ENCODE measurements at places on chromosomes 2 and 18. TPM values are rescaled to one million over a fixed set of nuclear protein-coding genes. Genes with fewer than 3 reads are reported as not detected.

- H3K27ac ChIP-seq, result no peak overlapping the region
- H3K4me3 ChIP-seq, result no peak overlapping the region
- no peak for DNase-seq
Measured at GRCh38 chr18:57223144-57223870, 76.4 kb downstream of the BOD1L2 start.

DNA sequence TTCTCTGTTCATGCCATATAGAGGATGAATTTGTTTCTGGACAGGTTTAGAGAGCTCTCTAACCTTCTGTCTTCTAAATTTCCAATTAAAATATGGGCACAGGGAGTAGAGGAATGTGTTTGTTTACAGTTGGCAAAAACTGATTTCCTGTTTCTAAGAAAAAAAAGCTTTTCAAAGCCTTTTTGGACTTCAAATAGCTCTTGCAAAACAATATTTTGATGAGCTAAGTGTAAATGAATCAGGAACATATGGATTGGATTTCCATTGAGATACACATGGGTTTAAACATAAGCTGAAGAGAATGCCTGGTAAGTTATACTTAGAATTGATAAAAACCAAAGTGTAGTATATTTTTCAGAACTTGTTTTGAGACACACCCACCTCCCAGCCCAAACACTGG, 677.5 kb downstream of the NYAP2 start:
- no peak for DNase-seq
- H3K4me3 ChIP-seq, result no peak overlapping the region
- H3K27me3 ChIP-seq, result no peaks in the 10 kb centered on the region

Gene DUSP2
- total RNA-seq, result 74.9 TPM

GRCh38 chr18:2905854-2906703, 59.3 kb downstream of the EMILIN2 start:
- H3K36me3 ChIP-seq, result no peaks in the 10 kb centered on the region
- H3K27ac ChIP-seq, result no peak overlapping the region
- peaks cover 4% of the 10 kb centered on the region for H3K27me3 ChIP-seq
- DNase-seq, result no peak
- peaks cover 4% of the 10 kb centered on the region for H3K4me1 ChIP-seq
- peak overlapping the region; percentile 65 for H3K4me3 ChIP-seq

GRCh38 chr2:84786601-84787000, 94.3 kb downstream of the TRABD2A start:
- no peaks in the 10 kb centered on the region for H3K27me3 ChIP-seq
- H3K4me1 ChIP-seq, result peaks cover 17% of the 10 kb centered on the region
- no peak for DNase-seq
- H3K4me3 ChIP-seq, result no peak overlapping the region

GRCh38 chr2:173238385-173238784, 116.3 kb upstream of the CDCA7 start:
- no peaks in the 10 kb centered on the region for H3K4me1 ChIP-seq
- H3K27ac ChIP-seq, result no peak overlapping the region
- H3K4me3 ChIP-seq, result no peak overlapping the region

Gene CAPN14
- 6.0 TPM for total RNA-seq

Gene COL5A2
- 0.66 TPM for total RNA-seq

Gene GNLY
- total RNA-seq, result 4.3 TPM

Gene RGPD3
- total RNA-seq, result 0.37 TPM

Gene UGT1A3
- not detected for total RNA-seq

Gene UNC80
- total RNA-seq, result not detected

Gene MPP4
- not detected for total RNA-seq

Gene FZD7
- total RNA-seq, result 2.1 TPM

- no peaks in the 10 kb centered on the region for H3K27me3 ChIP-seq
- peaks cover 7% of the 10 kb centered on the region for H3K4me1 ChIP-seq
- peak; percentile 7 for DNase-seq
- H3K36me3 ChIP-seq, result no peaks in the 10 kb centered on the region
- no peak overlapping the region for H3K27ac ChIP-seq
Measured at GRCh38 chr2:33785201-33786106, 186.4 kb upstream of the FAM98A start.

GRCh38 chr2:150522269-150522668, 34.8 kb upstream of the RND3 start:
- no peaks in the 10 kb centered on the region for H3K4me1 ChIP-seq
- no peak overlapping the region for H3K4me3 ChIP-seq
- no peak for DNase-seq
- no peaks in the 10 kb centered on the region for H3K36me3 ChIP-seq

GRCh38 chr2:128344101-128344500, 25.4 kb upstream of the HS6ST1 start:
- no peak overlapping the region for H3K4me3 ChIP-seq
- no peaks in the 10 kb centered on the region for H3K36me3 ChIP-seq
- DNase-seq, result no peak

Gene DES
- total RNA-seq, result not detected

- no peak for DNase-seq
- no peak overlapping the region for H3K4me3 ChIP-seq
- no peaks in the 10 kb centered on the region for H3K27me3 ChIP-seq
- H3K27ac ChIP-seq, result no peak overlapping the region
- H3K36me3 ChIP-seq, result no peaks in the 10 kb centered on the region
Measured at GRCh38 chr2:72937356-72937669, 20.0 kb downstream of the EMX1 start.

Gene CIDEA
- not detected for total RNA-seq

- DNase-seq, result peak; percentile 70
- no peaks in the 10 kb centered on the region for H3K27me3 ChIP-seq
- H3K27ac ChIP-seq, result no peak within 1 kb of the TSS
- H3K4me1 ChIP-seq, result peaks cover 3% of the 10 kb centered on the region
Measured at GRCh38 chr2:27441958-27442919, at the start of gene KRTCAP3. Gene KRTCAP3, plus strand, starts transcription at chr2:27442381. Its CDS starts 32 bp downstream, at chr2:27442413.

Gene MBD5
- 69.7 TPM for total RNA-seq

DNA sequence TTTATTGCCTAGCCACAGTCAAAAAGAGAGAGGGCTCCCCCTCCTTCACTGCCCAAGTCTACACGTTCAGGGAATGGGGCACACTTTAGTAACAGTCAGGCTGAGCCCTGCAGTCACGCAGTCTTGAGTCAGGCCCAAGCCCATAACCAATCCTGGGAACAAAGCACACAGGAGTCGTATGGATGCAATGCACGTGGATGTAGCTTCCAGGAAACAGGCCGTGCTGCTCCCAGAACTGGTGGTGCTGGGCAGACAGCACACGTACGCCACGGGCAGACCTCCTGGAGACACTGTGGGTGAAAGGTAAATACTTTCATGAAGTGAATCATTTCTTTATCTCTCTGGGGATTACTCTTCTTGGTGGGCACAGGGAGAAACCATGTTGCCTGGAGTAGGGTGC, 30.0 kb upstream of the MBP start:
- no peak overlapping the region for H3K27ac ChIP-seq
- peaks cover 2% of the 10 kb centered on the region for H3K27me3 ChIP-seq
- H3K4me1 ChIP-seq, result peaks cover 8% of the 10 kb centered on the region
- no peak overlapping the region for H3K4me3 ChIP-seq

GRCh38 chr2:231527091-231527395, 3.2 kb downstream of the NMUR1 start:
- H3K36me3 ChIP-seq, result no peaks in the 10 kb centered on the region
- H3K27me3 ChIP-seq, result no peaks in the 10 kb centered on the region
- H3K27ac ChIP-seq, result no peak overlapping the region
- peaks cover 14% of the 10 kb centered on the region for H3K4me1 ChIP-seq
- no peak for DNase-seq
- H3K4me3 ChIP-seq, result no peak overlapping the region

Gene ITGA6
- 0.17 TPM for total RNA-seq

GRCh38 chr2:158482594-158482993, 25.8 kb downstream of the PKP4 start:
- H3K4me3 ChIP-seq, result no peak overlapping the region
- no peak for DNase-seq
- no peaks in the 10 kb centered on the region for H3K4me1 ChIP-seq
- no peaks in the 10 kb centered on the region for H3K36me3 ChIP-seq
- H3K27ac ChIP-seq, result no peak overlapping the region
- no peaks in the 10 kb centered on the region for H3K27me3 ChIP-seq

Gene GALR1
- not detected for total RNA-seq

DNA sequence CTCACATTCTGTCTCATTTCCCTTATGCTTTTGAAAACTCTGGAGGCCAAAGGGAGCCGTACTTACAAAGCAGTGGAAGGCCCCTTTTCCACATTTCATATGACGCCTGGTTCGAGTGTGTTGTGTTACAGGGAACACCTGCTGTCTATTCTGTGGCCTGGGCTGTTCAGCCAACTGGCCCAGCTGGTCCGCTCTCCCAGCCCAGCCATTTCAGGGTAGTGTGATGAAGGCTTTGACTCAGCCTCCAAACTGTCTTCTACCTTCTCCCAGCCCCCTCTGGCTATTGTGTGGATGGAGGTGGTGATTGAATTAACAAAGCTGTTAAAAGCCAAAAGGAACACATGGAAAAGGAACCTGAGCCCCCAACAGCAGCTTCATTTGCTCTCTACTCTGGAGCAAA, 233.8 kb downstream of the ICOS start:
- no peaks in the 10 kb centered on the region for H3K4me1 ChIP-seq
- H3K4me3 ChIP-seq, result no peak overlapping the region
- no peak overlapping the region for H3K27ac ChIP-seq
- no peaks in the 10 kb centered on the region for H3K27me3 ChIP-seq
- no peaks in the 10 kb centered on the region for H3K36me3 ChIP-seq
- DNase-seq, result no peak

DNA sequence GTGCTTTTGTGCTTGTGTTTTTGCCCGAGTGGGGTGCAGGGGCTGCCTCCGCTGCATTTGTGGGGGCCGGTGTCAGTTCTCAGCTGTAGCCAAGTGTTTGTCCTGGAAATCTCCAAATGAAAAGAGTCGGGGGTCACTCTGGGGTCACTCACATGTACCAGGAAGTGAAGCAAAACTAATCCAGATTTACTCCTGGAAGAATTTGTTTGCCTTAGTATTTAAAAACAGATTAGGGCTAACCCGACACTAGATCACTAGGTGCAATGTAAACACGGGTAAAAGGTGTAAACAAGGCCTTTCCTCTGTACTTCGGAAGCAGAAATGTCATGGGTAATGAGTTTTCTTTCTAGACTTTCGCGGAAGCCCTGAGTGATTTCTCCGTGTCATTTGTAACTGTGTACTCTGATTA, 50.3 kb downstream of the GBX2 start:
- no peaks in the 10 kb centered on the region for H3K36me3 ChIP-seq
- no peak overlapping the region for H3K27ac ChIP-seq
- DNase-seq, result no peak
- H3K27me3 ChIP-seq, result no peaks in the 10 kb centered on the region
- H3K4me1 ChIP-seq, result no peaks in the 10 kb centered on the region
- no peak overlapping the region for H3K4me3 ChIP-seq

GRCh38 chr2:66862885-66863650, 428.1 kb downstream of the MEIS1 start:
- no peaks in the 10 kb centered on the region for H3K4me1 ChIP-seq
- DNase-seq, result no peak
- no peaks in the 10 kb centered on the region for H3K36me3 ChIP-seq
- H3K27me3 ChIP-seq, result no peaks in the 10 kb centered on the region
- no peak overlapping the region for H3K27ac ChIP-seq

Gene GORASP2
- 50.5 TPM for total RNA-seq

DNA sequence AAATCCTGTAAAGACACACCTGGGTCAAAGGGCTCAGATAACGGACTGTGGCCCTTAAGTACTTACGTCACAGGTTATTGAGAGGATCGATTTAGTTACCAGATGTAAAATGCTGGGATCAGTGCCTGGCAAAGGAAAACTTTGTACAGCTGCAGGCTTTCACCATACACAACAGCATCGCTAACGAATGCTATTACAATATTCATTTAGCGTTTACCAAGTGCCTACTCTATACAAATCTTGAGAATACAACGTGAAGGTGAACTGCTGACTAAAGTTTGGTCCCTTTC, 619 bp upstream of the MSH6 start:
- no peak for DNase-seq
- peak overlapping the region; percentile 86 for H3K4me3 ChIP-seq
- H3K27ac ChIP-seq, result peak overlapping the region; percentile 72
- H3K36me3 ChIP-seq, result no peaks in the 10 kb centered on the region

- no peak overlapping the region for H3K27ac ChIP-seq
- H3K36me3 ChIP-seq, result no peaks in the 10 kb centered on the region
- DNase-seq, result no peak
- H3K4me1 ChIP-seq, result peaks cover 3% of the 10 kb centered on the region
Measured at GRCh38 chr18:74314759-74315463, 728 bp upstream of the C18orf63 start.

GRCh38 chr2:127389778-127390435, 2.1 kb upstream of the MAP3K2 start:
- H3K4me1 ChIP-seq, result peaks cover 48% of the 10 kb centered on the region
- no peaks in the 10 kb centered on the region for H3K36me3 ChIP-seq
- no peaks in the 10 kb centered on the region for H3K27me3 ChIP-seq
- peak overlapping the region; percentile 30 for H3K4me3 ChIP-seq
- DNase-seq, result peak; percentile 84
- peak overlapping the region; percentile 99 for H3K27ac ChIP-seq

- no peak for DNase-seq
- no peaks in the 10 kb centered on the region for H3K36me3 ChIP-seq
- no peaks in the 10 kb centered on the region for H3K27me3 ChIP-seq
- H3K4me1 ChIP-seq, result no peaks in the 10 kb centered on the region
Measured at GRCh38 chr2:59701271-59701994, 852.0 kb downstream of the BCL11A start.

DNA sequence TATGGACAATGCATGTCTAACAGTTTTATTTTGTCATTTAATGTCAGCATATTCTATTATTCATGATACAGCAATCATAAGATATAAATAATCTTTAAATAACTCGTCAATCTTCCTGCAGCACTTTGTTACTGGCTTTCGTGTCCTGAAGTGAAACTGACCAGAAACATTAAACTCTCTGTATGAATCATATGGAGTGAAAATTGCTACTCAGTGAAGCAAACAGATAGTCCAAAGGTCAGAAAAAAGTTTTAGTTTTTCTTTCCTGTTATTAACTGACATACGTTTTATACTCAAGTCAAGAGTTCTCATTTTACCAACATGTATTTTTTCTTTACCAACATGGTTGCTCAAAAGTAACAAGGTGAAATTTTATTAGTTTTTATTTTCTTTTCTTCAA, 106.8 kb upstream of the GALNT5 start:
- no peaks in the 10 kb centered on the region for H3K36me3 ChIP-seq
- no peaks in the 10 kb centered on the region for H3K4me1 ChIP-seq
- H3K4me3 ChIP-seq, result no peak overlapping the region
- no peak for DNase-seq
- no peak overlapping the region for H3K27ac ChIP-seq

- H3K4me1 ChIP-seq, result no peaks in the 10 kb centered on the region
- H3K27me3 ChIP-seq, result no peaks in the 10 kb centered on the region
- no peaks in the 10 kb centered on the region for H3K36me3 ChIP-seq
- no peak overlapping the region for H3K27ac ChIP-seq
- DNase-seq, result no peak
Measured at GRCh38 chr2:209763106-209763505, 8.5 kb upstream of the UNC80 start.

GRCh38 chr2:23323917-23324680, 60.9 kb upstream of the KLHL29 start:
- no peak overlapping the region for H3K4me3 ChIP-seq
- no peak overlapping the region for H3K27ac ChIP-seq
- no peak for DNase-seq

- H3K27ac ChIP-seq, result no peak overlapping the region
- H3K36me3 ChIP-seq, result no peaks in the 10 kb centered on the region
- H3K4me3 ChIP-seq, result no peak overlapping the region
- no peaks in the 10 kb centered on the region for H3K27me3 ChIP-seq
- DNase-seq, result no peak
Measured at GRCh38 chr18:46750626-46751025, 6.2 kb downstream of the ST8SIA5 start.

Gene AGXT
- total RNA-seq, result not detected

Data from B cell (primary cell).